Bone marrow (tissue), 2 donors: ENCODE measurements at places on chromosomes 16 and 17.

DNA sequence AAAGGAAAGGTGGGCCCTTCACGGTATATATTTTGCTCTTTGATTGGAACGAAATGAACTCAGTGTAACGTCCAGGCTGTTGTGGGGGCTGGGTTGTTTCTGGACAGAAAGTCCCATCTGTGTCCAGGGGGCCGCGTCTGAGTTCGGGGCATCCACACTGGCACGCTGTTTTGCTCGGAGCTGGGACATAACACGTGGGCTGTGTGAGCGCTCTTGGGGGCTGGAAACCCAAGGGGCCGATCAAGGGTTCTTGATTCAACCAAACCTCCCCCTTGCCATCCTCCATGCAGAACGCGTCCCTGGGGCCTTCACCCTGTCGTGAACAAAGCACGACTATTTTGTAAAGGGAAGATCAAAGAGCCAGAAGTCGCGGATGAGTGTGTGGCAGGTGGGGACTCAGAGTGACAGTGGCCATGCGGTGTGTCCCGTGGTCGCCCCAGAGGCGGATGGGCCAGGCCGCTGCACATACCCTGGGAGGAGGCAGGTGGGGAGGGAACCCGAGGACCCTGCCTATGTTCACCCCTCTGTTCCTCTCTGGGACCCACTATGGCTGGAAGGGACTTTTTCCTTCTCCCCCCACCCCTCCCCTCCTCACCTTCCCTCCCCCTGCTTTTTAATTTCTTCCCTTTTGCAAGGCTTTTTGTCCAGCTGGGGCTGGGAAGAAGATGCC lies 387.2 kb downstream of the SEC14L1 start:
- no peak for DNase-seq

DNA sequence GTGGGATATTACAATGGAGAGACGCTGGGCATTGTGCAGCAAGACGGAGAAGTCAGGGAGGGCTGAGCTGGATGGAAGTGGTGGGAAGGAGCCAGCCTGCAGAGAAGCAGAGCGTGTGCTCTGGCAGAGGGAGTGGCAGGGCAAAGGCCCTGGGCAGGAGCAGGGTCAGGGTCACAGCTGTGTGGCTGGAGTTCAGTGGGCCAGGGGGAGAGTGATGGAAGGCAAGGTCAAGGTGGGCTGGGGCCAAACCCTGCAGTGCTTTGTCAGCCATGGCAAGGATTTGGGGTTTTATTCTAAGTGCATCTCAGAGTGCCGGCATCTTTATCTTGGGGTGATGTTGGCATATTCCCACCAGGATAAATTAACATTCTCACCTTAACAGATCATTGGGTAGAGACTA lies 31.9 kb upstream of the C16orf78 start:
- DNase-seq = no peak

- no peak for DNase-seq
Observed at GRCh38 chr16:88063211-88063773, 112.1 kb downstream of the BANP start.

DNA sequence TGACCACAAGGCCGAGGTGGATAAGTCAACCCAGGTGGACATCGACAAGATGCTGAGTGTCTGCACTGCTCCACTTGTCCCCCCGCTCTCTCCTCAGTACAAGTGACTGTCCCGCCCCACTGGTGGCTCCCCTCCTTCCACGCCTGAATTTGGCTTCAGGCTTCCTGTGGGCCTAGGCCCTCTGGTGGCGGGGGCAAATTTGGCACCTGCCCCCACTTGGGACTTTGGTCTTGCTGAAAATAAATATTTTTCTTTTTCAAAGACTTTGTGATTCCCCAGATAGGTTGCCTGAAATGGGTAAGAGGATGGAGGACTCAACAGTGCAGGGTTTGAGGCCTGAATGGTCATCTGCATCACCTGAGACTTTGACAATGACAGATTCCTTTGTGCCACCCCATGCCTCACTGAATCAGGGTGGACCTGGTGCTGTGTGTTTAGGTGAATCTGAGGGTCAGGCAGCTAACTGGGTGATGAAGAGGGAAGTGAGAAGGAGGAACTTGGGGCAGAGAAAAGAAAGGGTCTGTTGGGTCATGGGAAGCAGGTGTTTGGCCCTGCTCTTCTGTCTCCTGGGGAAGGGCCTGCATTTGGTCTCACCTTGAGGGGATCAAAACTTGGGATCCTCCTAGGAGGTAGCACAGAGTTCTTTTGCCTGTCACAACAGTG lies 2.0 kb downstream of the C16orf86 start:
- DNase-seq = no peak
